Stimulated activated CD4-positive, alpha-beta T cell treated with anti-CD3 and anti-CD28 coated beads, TNF-alpha, amount 100 ng/mL, for 4 hours (primary cell): ENCODE measurements at places on chromosomes 2 and 18.

DNA sequence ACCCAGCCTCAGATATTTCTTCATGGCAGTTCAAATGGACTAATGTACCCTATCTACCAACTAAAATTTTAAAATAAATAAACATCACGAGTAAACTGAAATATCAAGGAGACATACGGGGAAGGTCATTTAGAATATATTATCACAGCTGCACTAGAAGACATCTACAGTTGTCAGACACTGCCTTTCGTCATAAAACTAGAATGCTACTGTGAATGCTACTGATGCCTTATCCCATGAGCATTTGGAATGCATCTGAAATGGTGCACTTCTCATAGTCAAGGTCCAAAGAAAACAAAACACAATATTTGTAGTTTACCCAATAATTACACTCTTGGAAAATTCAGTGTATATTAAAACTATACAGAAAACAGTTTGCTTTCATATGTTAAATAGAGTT is 165.2 kb downstream of the MREG start:
- no peak for DNase-seq

DNA sequence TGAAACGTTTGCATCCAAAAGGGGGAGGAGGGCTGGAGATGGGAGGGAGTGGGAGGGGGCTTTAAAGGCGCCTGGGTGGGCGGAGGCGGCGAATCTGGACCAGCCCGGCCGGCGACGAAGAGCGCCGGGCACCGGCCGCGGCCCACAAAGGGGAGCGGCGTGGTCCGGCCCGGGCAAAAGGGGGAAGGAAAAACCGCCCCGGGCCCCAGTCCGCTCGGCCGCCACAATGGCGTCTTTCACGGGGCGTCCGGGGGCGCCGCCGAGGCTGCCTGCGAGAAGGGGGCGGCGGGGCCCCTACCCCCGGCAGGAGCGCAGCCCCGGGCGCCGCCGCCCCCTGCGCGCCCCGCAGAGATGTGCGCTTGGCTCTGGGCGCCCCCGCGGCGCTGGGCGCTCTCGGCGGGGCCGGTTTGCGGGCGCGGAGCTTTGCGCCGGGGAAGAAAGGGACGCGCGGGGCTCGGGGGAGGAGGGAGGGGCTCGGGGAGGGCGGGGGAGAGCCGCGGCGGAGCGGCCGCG is 108.1 kb upstream of the KCTD1 start:
- DNase-seq, result no peak

DNA sequence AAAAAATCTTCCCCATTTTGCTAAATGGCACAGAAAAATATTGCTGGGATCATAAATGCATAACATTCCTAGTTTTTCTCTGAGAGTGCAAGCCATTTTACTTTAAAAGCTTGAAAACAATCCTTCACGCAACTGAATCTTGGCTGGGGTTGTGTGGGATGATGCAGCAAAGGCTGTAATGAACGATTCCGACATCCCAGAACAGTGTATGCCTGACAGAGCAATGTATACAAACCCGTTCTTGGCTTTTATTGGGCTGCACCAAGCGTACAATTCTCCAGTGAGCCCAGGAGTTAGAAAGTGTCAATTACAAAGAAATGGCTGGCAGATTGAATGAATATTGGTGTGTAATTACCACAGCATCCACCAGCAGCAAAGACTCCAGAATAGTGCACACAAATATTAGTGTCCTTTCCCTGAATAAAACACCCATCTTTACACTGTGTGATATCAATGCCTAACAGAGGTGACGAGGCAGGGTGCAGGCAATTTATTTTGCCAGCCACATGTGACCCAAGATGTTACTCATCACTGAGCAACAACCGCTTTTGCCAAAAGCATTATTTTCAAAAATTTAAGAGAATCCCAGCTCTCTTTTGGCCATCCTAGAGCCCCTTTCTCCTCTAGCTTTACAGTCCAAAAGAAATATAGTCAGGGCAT is 578.6 kb upstream of the CHAC2 start:
- no peak for DNase-seq

DNA sequence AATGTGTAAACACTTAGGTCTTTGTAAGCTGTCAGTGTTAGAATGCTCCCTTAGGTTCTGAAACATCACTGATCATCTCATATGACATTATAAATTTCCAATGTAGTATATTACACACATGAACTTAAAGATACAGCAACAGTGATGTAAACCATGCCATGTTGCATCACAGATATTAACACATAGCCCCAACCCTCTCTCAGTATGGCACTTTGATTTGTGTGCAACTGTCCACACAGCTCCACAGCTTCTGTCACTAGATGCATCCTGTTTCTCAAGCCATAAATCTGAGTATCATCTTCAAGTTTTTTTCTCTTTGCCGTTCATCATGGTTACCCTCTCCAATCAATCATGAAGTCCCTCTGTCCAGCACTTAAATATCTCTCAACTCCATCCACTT is 69.2 kb upstream of the LRP1B start:
- DNase-seq, result no peak

DNA sequence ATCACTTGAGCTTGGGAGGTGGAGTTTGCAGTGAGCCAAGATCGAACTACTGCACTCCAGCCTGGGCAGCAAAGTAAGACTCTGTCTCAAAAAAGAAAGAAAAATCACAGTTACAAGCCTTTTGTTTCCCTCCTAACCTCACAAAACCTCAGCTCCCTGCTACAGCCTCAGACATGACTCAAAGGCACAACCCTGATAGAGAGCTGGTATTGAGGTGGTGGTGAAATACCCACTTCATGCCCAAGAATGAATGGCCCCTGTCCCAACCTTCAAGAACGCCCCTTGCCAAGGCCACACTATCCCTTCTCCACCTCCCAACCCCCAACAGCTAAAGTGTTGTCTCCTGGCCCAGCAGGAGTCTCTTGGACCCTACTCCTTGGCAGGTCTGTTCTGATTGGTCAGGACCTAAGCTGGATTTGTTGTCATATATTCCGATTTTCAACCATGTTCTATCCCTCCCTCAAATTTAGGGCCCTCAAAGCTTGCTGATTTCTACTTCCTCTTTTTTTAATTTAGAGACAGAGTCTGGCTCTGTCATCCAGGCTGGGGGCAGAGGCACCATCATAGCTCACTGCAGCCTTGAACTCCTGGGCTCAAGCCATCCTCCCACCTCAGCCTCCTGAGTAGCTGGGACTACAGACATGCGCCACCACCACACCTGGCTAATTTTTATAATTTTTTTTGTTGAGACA is 61.9 kb upstream of the BZW1 start:
- no peak for DNase-seq

GRCh38 chr2:151791545-151791944 is 36.7 kb downstream of the ARL5A start:
- no peak for DNase-seq

DNA sequence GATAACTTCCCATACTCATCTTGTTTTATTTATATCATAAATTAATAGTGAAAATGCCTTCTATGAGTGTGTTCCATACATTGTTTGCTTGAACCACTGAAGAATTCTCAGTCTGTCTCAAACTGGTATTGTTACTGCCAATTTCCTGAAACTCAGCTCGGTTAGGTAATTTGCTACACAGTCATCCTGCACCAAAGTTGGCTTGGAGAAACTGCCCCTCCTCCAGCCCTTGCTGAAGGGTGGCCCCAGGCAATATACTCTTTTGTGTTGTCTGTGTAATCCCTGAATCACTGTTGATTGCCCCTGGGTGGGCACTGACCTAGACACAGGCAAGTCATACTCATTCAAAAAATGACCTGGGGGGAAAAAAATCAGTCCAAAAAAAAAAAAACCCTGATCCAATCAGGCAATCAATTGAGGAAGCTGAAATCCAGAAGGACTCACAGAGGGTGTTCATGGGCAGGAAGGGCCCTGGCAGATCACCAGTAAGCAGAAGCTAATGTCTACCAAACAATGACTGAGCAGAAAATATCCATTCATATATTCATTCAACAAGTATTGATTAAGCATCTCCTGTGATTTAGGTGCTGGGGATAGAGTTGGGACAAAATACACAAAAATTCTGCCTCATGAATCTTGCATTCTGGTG is 3.8 kb upstream of the SESTD1 start:
- DNase-seq, result no peak

DNA sequence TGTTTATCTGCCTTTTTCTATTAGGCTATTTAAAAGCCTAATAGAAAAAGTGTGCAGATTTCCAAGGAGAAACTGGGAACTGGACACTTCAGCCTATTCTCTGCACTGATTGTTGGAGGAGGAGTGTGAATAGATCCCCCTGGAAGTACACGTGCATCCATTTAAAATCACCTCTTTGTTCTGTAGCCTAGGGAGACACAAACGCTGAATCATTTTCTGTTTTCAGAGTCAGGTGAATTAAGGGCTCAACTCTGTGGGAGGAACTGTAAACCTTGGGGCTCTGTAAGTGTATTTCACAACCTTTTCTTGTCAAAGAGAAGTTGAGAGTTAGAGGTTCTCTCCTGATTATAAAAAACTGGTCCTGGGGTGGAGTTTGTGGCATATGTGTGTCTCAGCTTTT is 159.7 kb downstream of the SPAG16 start:
- no peak for DNase-seq

- no peak for DNase-seq
These were observed 48.8 kb downstream of the MAP3K20 start for GRCh38 chr2:173124441-173124840.

DNA sequence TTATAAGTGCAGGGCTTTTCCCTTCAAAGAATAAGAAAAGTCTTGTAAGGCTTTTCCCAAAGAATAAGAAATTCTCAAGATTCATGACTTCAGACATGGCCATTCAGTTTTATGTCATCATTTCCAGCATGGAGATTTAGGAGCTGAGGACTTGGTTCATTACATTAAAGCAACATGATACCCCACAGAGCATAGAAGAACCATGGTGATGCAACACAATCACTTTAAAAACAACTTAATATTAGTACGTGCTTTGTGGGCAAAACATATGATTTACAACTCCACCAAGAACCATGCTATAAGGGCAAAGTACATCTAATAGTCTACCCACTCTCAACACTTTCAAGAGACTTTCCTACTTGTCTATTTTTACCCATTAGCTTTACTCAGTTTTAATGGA is 214.4 kb downstream of the SRBD1 start:
- DNase-seq, result no peak

DNA sequence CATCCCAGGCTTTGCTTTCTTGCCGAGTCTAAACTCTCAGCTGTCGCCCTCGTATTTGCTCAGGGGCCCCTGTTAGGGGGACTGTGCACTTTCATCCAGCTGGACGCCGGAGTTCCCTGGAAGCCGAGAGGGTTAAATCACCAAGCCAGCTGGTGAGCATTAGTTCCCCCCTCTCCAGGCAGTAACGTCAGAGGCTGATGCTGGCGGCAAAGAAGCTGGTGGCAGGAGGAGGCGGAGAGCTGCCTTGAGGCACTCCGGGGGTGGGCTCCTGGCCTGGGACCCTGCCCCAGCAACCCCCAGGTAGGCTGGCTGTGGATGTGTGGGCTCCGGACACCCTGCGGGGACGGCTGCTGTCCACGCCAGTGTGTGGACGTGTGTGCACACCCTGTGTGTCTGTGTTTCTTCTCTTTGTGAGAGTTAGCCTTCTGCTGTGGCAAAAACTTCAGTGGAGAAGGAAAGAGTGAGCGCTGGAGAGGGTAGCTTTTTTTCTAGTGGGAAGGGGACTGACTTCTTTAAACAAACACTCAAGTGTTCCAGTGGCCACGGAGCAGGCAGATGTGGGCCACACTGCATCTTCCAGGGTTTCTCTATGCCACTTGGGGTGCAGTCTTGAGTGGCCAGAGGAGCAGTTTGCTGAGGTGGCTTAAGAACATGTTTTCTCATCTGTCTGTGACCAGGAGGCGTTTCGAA is 84.7 kb downstream of the GLI2 start:
- DNase-seq, result no peak

- no peak for DNase-seq
These were observed 114.8 kb downstream of the MIB1 start for GRCh38 chr18:21855432-21855831.

- DNase-seq, result no peak
These were observed 160.6 kb upstream of the RMP24 start for GRCh38 chr18:35811896-35812295.

- DNase-seq, result no peak
These were observed 72.3 kb upstream of the SESTD1 start for GRCh38 chr2:179336782-179337534.

DNA sequence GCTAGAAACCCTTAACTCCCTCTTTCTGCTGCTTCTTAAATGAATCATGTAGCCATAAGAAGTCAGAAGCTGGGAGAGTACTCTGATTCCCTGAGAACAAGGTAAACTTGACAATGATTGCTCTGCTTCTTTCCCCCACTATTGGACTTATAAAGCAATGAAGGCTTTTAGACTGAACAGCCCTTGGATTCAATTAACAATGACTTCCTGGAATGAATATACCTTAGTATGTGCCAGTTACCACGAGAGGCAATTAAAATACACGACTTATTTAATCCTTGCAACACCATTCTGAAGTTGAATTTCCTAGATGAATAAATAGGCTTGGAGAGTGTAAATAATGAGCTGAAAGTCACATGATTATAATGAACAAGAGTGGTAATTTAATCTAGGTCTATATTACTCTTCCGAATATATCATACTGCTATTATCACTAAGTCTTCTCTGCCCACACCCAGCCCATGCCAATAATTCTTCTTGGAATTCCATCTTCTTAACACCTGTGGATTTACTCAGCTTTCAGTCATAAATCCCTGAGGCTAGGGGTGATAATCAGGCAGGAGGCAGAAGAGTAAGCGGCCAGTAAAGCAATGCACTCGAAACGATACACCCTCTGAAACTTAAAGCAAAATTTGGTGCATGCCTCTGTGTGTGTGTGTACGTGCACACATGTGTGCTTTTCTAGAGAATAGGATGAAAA is 170.2 kb downstream of the ATAD2B start:
- no peak for DNase-seq

DNA sequence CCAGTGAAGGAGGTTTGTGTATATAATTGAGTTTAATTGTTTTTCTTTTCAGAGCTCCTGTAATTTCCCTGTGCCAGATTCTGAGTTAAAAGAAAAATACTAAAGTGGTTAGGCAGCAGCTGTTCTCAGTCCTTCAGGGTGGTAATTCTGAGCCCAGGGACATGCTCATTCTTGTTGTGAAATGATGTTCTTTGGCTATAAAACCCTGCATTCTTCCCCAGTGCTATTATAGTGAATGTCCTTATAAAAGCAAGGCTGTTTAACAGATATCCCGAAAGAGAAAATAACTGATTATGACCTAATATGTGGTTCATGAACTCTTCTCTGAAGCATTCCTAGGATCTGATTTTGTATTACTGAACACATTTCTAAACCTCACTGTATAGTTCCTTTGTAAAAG is 34.0 kb downstream of the ADAM23 start:
- DNase-seq, result no peak

GRCh38 chr2:44751754-44752479 is 189.6 kb upstream of the SIX3 start:
- DNase-seq, result no peak

DNA sequence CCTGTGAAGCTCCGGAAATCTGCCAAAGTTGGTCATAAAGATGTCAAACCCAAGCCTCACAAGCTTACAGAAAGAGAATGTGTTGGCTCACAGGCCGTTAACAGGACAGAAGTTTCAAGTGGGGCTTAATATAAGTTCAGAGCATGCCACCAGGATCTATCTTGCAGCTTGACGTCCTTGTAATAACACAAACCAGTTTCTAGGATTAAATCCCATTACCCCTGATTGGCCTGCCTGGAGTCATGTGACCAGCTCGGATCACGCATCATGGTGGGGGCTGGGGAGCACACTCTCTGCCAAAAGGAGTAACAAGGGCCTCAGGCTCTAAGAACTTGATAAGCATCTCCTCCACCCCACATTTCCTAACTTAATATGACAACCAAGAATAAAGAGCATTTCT is 38.9 kb upstream of the SCG2 start:
- no peak for DNase-seq

- no peak for DNase-seq
These were observed 106.8 kb downstream of the HRH4 start for GRCh38 chr18:24567199-24567598.
